Bronchial epithelial cell (primary cell): ENCODE measurements at places on chromosomes 2 and 18. TPM values are rescaled to one million over a fixed set of nuclear protein-coding genes. Genes with fewer than 3 reads are reported as not detected.

DNA sequence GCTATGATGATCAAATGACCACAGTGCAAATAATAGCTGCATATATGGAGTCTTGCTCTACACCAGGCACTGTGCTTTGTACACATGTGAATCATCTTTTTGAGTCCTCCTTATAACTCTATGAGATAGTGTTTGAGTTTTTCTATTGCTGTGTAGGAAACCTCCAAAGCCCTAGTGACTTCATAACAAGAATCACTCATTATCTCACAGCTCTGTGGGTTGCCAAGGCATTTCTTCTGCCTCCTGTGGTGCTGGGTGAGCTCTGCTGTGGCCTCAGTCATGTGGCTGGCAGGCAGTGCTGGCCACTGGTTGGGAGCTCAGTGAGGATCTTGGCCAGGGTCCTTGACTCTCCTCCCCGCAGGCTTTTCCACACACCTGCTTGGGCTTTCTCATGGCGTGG is 153.4 kb downstream of the CAPN13 start:
- no peak for DNase-seq

The RAB6C gene
- total RNA-seq: under 0.01 TPM in 1 of 2 replicates, not detected in the other

- DNase-seq: peak; percentile 80
Measured at GRCh38 chr2:185970148-185970852, 231.7 kb downstream of the FSIP2 start.

- no peak for DNase-seq
Measured at GRCh38 chr2:118464546-118465265, 376.4 kb downstream of the INSIG2 start.

The NFATC1 gene
- total RNA-seq: 0.53 and 1.7 TPM in 2 replicates

DNA sequence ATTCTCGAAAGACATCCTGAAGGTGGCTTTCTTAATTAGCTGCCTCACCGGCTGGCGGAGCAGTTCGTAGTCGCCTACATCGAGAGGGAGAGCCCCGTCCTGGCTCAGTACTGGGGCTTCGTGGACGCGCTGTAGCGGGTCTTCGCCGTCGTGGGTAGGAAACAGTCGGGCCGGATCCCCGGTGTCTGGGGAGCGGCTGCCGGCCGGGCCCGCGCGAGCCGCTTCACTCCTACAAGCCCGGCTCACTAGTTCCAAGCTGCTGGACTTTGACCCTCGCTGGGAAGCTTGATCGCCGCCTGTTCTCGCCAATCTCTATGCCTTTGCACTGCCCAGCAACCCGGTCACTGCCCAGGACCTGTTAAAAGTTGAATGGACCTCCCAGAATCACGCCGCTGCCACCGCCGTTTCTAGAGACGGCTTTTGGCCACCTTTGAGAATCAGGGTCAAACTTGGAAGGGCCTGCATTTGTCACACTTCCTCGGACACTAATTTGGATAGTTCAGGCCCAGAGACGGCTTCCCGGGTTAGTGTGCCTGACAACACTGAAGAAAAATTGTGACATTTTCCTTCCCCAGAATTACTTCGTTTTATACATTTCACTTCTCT is 41.4 kb upstream of the AKAIN1 start:
- DNase-seq: no peak

DNA sequence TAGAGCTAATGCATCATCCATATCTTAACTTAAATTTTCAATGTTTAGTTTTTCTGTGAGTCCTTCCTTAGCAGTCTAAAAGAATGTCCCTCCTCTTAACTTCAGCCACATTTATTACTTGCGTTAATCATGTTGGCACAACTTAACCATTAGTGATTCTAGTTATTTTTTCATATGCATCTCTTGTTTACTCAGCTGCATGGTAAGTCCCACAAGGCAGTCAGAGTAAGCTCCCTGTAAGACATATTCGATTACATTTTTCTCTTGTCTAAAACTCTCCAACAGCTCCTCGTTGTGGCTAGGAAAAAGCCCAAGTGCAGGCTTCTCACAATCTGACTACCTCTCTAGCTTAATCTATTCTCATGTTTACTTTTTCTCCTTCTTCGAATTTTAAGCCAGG is 2045.3 kb upstream of the PIK3C3 start:
- DNase-seq: peak; percentile 36

DNA sequence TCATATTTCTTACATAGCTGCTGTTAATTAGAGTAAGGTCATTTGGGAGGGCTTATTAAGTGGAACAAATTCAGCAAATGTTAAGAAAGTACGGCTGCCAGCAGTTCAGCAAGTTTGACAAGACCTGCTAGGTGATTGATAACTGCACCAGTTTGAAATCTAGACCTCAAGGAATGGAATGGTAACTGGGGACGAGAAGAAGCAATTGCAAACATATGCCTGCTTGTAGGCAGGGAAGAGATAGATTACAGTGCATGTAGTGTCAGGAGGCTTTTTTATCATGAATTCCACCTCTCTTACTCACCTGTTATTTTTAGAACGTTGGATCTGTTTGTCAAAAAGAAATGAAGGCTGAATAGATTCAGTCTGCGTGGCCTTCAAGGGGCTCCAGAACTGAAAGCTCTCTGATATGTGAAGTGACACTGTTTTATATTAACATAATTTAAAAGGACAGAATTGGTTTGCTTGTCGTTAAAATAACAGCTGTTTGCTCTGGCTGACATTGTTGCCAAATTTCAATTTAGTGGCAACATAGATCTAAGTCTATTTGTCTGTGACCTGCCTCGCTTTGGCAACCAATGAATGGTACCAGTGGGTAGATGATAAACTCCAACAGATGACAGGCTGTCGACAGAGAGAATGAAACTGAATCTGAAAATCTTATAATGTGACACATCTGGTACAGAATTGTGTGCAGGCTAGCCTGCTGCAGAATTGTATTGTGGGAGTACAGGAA is 199.3 kb downstream of the ZNF407 start:
- peak; percentile 68 for DNase-seq

The ARHGAP25 gene
- 0.77 and 0.79 TPM in 2 replicates for total RNA-seq

- no peak for DNase-seq
Measured at GRCh38 chr2:97840198-97840597, 126.8 kb downstream of the ZAP70 start.

The DYNAP gene
- not detected in 2 replicates for total RNA-seq

DNA sequence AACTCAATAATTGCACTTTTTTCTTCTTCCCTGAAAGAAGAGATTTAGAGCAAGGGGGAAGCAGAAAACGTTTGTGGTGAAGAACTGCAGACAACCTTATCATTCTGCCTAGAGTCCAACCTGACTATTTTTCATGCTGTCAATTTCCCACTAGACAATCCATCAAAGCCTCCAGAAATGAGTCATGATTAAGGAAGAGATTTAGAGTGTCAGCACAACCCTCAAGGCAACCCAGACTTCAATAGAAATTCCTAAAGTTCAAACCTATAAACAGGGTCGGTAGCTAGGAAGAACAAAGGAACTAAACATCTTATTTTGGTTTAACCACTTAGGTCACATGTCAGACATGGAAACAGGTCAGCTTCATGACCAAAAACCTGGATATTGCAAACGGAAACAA is 86.9 kb downstream of the SLC25A12 start:
- peak; percentile 59 for DNase-seq

GRCh38 chr2:152511981-152512380 is 177.0 kb downstream of the FMNL2 start:
- no peak for DNase-seq

GRCh38 chr2:3741396-3741795 is 38.0 kb downstream of the DCDC2C start:
- no peak for DNase-seq

The ELAC1 gene
- total RNA-seq: 2.6 and 3.6 TPM in 2 replicates

GRCh38 chr18:77486985-77487384 is 237.3 kb downstream of the GALR1 start:
- peak; percentile 21 for DNase-seq

GRCh38 chr2:100425573-100426383 is 8.3 kb upstream of the CHST10 start:
- DNase-seq: no peak

DNA sequence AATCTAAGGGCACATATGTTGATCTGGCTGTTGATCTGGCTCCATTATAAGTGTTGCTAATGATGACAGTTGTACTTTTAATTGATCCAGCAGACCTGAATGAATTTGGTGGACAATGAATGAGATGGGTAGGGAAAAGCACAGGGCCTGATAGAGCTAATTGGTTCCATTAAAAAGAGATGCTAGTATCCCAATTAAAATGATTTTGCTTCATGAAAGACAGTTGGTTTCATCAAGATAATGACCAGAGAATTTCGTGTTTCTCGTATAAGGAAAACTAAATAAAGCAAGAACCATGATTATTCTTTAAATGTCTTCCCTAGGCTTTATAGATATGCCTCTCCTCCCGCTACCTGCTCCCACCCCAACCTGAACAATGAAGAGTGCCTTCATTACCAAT is 108.6 kb upstream of the LRRTM1 start:
- DNase-seq: no peak

- no peak for DNase-seq
Measured at GRCh38 chr2:64135421-64135820, 8.8 kb downstream of the PELI1 start.

The TTN gene
- under 0.01 TPM in 2 replicates for total RNA-seq

GRCh38 chr2:88199912-88200682 is 30.0 kb downstream of the THNSL2 start:
- DNase-seq: peak; percentile 27

DNA sequence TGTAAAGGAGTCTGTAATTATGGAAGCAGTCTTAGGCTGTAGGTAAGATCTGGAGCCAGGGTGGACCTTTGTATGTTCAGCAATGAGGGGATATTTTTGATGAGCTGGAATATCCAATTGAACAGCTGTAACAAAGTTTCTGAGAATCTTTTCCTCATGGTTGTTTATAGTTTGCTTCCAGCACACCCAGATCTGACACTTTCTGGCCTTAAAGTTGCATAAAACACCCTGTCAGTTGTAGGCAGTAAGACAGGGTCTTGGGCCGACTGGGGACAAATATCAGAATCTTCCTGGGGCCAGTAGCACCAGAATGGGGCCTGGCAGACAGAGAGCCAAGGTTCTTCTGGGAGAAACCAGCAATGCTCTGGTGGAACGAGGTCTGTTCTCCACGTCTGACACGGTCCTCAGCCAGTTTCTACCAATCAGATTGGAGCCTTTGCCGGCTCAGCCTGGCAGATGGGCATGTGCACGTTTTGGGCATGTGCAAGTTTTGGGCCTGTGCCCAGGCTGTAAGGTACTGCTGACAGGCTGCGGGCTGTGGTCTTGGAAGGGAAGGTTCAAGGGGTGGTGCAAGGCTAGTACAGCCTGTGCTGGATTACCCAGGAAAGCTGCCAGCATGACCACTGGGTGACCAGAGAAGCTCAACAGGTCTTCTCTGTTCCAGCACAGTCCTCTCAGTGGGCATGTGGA is 89.8 kb downstream of the PRKCE start:
- no peak for DNase-seq

- DNase-seq: no peak
Measured at GRCh38 chr18:48767090-48767690, 183.6 kb downstream of the SMAD7 start.
